ENCODE measurements at places on chromosomes 12 and 14.

- DNase-seq = no peak
Measured at GRCh38 chr12:120077260-120077659, 39.3 kb downstream of the RAB35 start.

DNA sequence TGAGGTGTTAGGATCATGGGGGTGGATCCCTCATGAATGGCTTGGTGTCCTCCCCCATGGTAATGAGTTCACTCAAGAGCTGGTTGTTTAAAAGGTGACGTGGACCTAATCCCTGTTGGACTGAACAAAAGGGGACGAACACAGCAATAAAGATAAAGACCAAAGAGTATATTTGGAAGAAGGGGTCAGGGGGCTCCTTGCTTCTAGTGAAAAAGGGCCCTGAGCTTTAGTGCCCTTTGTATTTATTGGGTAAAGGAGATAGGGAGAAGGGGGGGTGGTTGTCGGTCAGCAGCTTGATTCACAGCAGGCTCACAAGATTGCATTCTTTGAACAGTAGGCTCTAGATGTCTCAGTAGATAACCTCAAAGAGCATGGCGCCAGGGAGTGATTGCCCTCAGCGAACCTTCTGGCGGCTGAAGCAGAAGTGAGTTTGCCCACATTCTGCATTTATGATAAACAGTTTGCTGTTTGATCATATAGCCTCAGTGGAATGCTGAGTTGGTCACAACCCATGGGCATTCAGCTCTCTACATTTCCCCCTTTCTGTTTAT is 25.9 kb upstream of the MAPKAPK5 start:
- no peak for DNase-seq

DNA sequence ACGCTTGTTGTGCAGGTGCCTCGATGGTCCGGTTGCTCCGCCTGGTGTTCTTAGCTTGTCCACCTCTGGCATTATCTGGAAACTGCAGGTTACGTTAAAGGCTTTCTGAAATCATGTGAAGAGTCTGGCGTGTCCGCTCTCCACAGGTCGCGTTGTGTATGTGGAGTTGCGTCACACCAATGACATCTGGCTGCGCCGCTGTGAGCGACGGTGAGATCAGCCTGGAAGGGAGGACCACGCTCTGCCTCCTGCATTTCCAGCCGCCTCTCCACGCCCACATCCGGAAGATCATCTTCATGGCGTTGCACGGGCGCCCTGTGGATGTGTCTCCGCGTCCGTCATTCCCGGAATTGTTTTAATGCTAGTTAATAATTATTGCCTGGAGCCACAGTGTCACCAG is 50.6 kb upstream of the GALNT9 start:
- DNase-seq = no peak

GRCh38 chr14:24279301-24280186 is 8.1 kb upstream of the RABGGTA start:
- peak; percentile 74 for DNase-seq

GRCh38 chr14:72594099-72594901 is 299.6 kb downstream of the DPF3 start:
- DNase-seq = peak; percentile 88

DNA sequence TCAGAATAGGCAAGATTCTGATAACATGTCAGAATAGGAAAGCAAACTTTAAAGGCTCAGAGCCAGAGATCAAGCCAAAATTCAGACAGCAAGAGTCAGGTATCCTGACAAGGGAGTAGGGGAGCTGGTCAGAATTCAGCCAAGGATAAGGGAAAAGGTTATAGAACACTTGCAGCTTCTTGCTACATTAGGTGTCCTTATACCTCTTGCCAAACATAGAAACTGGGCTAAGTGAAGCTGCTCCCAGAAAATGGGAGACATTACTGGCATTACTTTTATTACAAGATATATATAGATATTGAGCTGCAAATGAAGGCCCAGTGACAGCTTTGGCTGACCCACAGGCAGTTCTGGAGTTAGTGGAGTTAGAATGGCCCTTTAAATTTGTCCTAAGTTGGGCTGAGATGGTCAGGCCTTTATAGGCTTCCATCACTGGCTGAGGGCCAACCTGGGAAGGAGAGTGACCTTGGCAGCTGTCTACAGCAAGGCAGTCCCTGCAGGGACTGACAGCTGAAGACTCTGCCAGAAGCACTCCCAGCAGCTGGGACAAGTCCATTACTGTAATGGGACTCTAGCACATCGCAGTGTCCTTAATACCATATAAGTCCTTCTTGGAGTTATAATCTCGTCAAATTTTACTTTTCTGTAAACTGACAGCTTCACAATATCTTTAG is 83.0 kb downstream of the LRRC9 start:
- no peak for DNase-seq

DNA sequence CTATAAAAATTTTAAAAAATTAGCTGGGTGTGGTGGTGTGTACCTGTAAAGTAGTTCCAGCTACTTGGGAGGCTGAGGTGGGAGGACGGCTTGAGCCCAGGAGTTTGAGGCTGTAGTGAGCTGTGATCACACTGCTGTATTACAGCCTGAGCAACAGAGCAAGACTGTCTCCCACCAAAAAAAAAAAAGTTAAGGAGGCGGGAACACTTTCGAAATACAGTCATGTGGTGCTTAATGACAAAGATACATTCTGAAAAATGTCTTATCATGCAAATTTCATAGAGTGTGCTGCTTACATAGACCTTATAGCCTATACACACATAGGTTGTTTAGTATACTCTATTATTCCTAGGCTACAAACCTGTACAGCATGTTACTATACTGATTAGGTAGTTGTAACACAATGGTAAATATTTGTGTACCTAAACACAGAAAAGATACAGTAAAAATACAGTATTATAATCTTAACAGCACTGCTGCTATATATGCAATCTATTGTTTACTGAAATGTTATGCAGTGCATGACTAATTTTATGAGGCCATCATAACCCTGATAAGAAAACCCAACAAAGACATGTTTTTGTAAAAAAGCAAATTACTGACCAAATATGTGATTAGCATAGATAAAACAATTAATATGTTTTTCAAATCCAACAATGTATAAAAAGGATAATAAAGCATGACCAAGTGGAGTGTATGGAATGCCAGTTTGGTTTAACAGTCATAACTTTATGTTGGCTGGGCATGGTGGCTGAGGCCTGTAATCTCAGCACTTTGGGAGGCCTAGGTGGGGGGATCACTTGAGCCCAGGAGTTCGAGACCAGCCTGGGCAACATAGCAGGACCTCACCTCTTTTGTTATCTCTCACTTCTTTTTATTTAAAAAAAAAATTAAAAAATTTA is 11.4 kb downstream of the EIF2S1 start:
- DNase-seq = no peak

- peak; percentile 30 for DNase-seq
Measured at GRCh38 chr12:95623554-95624170, 72.4 kb upstream of the USP44 start.

GRCh38 chr14:99632410-99633035 is 12.4 kb upstream of the HHIPL1 start:
- DNase-seq = no peak

GRCh38 chr12:95470300-95470699 is 3.7 kb upstream of the METAP2 start:
- no peak for DNase-seq
